Gastrocnemius medialis (tissue), 4 donors: ENCODE measurements at places on chromosomes 13 and 19.

- no peak for DNase-seq
Measured at GRCh38 chr13:100825557-100825956, 151.0 kb upstream of the TMTC4 start.

DNA sequence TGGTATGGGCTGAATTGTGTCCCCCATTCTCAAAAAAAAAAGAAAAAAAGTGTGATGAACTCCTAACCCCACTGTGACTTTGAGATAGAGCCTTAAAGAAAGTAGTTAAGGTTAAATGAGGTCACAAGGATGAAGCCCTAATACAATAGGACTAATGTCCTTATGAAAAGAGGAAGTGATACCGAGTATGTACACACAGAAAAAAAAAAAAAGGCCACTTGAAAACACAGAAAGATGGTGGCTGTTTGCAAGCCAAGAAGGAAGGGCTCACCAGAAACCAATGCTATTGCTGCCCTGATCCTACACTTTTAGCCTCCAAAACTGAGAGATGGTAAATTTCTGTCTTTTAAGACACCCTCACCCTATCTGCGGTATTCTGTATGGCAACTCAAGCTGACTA is 955.6 kb downstream of the PCDH17 start:
- no peak for DNase-seq

DNA sequence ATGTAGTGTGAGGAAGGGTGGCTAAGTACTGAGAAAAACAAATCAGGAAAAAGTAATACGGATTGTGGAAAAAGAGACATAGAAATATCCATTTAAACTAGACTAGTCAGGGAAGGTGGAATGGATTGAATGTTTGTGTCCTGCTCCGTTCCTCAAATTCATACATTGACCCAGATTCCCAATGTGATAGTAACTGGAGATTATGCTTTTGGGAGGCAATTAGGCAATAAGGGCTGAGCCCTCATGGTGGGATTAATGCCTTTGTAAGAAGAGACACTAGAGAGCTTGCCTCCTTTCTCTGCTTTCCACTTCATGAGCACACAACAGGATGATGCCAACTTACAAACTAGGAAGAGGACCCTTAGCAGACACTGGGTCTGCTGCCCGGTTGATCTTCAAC is 765.2 kb upstream of the GPC6 start:
- DNase-seq: no peak

DNA sequence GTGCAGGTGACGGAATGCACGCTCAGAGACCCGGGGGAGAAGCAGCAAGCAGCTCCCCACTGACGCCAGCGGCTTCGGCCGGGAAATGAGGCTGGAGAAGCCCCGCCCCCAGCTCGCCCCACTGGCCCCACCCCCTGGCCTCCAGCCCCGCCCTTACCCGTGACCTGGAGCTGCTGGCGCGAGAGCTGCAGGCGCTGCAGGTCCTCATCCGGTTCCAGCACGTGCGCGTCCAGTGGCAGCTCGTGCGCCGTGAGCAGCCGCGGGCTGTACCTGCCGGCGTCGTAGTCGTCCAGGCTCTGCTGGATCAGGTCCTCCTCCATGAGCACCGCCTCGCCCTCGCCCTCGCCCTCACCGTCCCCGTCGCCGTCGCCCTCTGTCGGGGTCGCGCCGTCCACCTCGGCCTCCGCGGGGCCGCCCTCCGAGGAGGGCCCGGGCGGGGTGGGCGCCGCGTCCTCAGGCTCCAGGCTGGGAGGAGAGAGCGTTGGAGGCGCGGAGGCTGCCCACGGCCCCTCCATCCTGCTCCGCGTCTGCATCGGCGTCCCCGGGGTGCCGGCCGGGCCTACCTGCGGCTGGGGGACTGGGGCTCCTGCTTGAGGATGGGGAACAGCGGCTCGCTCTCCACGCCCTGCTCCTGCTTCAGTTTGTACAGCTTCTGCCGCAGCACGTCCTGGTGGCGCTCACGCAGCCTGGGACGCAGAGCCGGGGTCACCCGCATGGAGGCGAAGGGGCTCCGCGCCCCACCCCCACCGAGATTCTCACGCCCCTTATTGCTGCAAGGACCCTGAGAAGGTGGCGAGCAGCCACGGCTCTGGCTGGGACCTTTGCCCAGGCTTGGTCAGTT is 6.4 kb upstream of the TBXA2R start:
- DNase-seq: no peak

GRCh38 chr19:31516756-31517155 is 167.5 kb upstream of the TSHZ3 start:
- DNase-seq: no peak

GRCh38 chr13:74168263-74168675 is 34.1 kb upstream of the KLF12 start:
- peak; percentile 75 for DNase-seq

- DNase-seq: peak; percentile 43
Measured at GRCh38 chr19:7196763-7197118, 97.5 kb downstream of the INSR start.

DNA sequence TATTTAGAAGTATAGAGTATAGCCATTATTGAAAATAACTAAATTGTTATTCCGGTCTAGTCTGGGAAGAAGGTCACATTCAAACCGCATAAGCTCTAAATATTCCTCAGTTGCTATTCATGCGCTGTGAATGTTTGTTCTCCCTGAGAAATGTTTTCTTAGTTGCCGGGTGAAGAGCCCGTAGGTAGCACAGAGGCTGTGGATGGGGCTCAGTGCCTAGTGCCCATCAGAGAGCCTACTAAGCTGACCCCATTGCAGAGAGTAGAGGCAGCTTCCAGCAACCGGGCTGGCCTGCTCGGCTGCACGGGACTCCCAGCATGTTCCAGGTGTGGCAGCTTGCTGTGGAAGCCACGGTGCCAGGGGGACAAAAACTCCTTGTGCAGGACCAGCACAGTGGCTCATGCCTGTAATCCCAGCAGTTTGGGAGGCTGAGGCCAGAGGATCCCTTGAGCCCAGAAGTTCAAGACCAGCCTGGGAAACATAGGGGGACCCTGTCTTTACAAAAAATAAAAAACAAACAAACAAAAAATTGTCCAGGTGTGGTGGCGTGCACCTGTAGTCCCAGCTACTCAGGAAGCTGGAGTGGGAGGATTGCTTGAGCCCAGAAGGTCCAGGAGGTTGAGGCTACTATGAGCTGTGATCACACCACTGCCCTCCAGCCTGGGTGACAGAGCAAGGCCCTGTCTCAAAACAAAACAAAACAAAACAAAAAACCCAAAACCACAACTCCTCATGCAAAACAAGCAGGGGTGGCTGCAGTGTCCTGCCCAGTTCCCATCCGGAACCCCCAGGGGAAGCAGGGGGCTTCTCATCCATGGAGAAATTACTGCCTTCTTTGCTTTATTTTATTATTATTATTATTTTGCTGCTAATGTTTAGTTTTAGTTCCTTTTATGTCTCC is 82.5 kb downstream of the KCTD15 start:
- no peak for DNase-seq

DNA sequence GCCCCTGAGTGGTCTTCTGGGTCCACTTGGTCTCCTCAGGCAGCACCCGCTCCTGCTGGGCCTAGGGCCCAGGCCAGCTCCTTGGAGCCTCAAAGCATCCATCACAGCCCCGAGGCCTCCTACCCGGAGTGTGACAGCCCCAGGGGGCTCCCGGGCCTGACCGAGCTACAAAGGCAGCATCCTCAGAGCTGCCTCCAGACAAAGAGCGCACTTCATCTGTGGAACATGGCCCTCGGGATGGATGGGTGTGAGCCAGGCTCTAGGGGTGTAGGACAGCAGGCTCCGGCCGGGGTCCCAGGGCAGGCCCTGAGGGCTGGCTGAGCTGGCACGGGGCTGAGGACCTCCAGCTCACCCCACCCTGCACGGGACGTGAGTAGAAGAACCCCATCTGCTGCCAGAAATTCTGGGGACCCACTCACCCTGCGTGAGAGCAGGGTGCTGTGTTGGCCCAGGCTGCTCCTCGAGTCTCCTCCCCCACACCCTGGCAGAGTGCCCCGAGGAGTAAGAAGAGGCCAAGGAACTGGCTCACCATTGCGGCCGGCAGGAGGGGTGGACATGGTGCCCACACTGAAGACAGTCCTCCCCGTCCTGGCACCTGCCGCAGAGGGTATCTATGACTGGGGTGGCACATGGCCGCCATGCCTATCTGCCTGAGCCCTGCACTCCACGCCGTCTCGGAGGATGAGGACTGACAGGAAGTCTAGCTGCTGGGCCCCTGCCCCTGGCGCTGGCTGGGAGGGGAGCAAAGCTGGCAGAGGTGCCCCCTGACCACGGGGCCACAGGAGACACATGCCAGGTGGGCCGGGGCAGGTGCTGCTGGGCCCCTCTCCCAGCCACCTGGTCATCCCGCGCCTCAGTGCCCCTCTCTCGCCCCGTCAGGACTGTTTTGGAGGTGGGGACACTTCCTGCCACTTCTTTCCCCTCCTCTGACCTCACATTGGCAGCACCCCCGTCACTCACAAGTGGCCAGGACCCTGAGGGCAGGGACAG is 22.3 kb downstream of the CEBPG start:
- peak; percentile 57 for DNase-seq

- DNase-seq: no peak
Measured at GRCh38 chr13:26401069-26401468, 147.1 kb downstream of the CDK8 start.

DNA sequence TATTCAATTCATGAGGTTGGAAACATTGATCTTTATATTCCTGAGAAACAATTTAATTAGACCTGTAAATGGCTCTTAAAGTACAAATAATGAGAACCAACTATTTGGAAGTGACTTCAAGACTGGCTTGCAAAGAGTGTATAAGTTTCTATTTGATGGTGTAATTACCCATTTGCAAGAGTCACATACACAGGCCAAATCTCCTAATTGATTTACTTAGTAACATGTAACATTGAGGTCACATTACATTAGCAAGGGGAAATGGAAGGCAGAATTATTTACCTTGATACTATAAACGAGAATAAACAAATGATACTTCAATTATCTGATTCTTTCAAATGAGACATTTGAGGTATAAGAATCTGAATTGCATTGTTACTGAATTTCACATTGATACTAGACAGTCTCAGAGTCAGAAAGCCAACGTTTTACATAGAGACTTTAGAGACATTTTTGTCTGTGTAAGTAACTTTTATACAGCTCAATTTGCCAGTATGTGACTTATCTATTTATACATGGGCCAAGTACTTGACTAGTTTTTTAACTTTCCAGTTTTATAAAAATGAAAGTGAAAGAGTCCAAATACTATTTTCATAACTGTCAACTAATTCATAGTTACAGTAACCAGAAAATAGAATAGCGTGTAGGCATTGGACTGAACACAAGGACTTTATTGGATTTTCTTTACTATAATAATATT is 95.6 kb upstream of the RFC3 start:
- DNase-seq: no peak

GRCh38 chr19:18287836-18288772 is 6.7 kb upstream of the JUND start:
- no peak for DNase-seq

DNA sequence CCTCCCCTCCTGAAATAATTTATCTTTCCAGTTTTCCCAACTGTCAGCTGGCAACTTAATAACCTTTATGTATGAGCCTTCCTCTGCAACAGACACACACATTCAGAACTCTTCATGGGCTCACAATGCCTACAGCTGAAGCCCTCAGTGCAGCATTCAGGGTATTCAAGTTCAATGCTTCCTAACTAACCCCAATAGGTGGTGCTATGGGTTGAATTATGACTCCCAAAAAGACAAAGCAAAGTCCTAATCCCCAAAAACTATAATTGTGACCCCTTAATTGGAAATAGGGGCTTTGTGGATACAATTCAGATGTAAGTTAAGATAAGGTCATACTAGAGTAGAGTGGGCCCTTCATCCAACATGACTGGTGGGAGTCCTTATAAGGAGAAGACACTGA is 202.2 kb downstream of the SUCLA2 start:
- no peak for DNase-seq

GRCh38 chr13:82062772-82063171 is 1721.8 kb upstream of the SPRY2 start:
- no peak for DNase-seq

DNA sequence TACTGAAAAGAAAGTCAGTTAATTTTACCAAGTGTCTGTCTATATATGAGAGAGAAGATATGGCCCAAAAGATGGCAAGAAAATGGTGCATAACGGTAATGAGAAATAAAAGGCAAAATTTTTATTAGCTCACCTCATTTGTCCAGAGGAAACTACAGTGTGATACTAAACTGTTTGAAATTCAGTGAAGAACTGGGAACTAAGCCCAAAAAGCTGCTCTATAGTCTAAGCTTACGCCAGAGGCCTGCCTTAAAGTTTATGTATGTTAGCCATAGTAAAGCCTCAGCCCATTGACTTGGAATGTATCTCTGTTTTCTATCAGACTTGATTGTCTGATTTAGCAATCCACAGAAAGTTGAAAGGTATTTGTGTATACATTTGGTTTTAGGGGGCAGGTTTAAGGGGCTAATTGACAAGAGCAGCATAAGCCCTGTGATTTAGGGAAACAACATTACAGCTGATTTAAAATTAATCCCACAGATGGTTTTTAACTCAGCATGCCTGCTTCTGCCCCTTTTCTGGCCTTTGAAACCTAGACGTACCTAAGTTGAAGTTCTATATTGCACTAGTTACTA is 91.0 kb upstream of the MAB21L1 start:
- no peak for DNase-seq

DNA sequence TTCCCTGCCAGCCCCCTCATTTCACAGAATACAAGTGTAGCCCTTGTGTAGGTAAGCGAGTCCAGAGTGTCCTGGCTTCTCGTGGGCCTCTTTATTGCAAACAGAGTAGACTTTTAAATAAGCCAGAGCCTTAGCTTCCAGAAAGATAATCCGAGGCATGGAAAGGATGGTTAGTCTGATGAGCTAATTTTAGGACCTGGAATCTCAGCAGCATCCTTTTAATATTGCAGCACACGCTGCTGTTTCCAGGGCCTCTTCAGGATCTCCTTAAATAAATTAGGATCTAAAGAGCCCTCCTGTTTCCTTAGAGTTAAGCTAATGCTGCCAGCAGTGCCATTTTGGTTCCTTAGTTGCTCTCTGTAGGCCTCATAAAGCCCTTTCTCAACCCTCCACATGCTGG is 99.2 kb downstream of the RFC3 start:
- no peak for DNase-seq

GRCh38 chr13:60009300-60010253 is 154.2 kb downstream of the DIAPH3 start:
- peak; percentile 11 for DNase-seq

DNA sequence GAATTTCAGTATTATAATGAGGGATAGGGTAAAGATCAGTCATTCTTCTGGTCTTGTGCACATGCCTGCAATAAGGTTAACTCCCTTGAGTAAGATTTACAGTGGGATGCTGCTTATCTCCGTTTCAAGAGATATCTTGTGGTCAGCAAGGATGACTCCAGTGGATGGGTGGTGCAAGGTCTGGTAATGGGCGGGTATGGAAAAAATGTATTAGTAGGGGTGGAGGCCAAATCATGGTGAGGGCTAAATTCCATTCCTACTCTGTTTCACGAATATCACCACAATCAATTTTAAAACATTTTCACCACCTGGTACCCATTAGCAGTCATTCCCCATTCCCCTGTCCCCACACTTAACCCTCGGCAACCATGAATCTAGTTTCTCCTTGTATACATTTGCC is 40.6 kb downstream of the CCDC122 start:
- DNase-seq: no peak

GRCh38 chr13:99308471-99309087 is 1.4 kb upstream of the GPR183 start:
- DNase-seq: no peak
